ENCODE measurements at places on chromosomes 2 and 18.

GRCh38 chr2:145741636-145742035, 1221.7 kb upstream of the ZEB2 start:
- no peak for DNase-seq

DNA sequence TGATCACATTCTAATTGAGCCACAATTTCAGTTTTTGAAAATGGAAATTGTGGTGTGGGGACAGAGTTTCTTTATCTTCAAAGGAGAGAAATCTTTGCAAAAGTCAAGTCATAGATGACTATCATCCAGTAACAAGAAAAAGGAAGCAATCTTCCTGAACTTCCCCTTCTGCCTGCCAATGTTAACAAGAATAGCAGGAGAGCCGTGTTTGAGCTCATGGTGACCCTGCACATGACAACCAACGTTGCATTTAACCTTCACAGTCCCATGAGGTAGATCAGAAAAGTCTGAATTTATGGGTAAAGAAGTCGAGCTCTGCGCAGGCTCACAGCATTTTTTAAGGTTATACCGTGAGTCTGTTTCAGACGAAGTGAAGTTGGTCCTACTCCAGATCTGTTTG, 454.9 kb downstream of the LPIN1 start:
- no peak for DNase-seq

DNA sequence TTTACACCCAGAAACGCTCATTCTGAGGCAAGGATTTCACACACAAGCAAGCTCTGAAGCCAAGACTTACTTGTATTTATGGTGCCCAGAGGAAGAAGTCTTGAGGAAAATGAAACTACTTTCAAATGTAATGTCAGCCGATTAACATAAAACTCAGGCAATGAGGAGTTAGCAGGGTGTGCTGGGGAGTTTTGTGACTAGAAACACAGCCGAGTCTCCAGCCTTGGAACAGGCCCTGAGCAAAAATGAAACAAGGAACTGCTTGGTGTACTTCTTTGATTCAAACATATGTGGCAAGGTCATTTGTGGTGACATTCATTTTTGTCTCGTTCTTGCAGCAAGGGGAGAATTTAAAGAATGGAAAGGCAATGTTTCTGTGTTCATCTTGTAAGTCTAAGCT, 4.5 kb downstream of the DYTN start:
- DNase-seq = no peak

DNA sequence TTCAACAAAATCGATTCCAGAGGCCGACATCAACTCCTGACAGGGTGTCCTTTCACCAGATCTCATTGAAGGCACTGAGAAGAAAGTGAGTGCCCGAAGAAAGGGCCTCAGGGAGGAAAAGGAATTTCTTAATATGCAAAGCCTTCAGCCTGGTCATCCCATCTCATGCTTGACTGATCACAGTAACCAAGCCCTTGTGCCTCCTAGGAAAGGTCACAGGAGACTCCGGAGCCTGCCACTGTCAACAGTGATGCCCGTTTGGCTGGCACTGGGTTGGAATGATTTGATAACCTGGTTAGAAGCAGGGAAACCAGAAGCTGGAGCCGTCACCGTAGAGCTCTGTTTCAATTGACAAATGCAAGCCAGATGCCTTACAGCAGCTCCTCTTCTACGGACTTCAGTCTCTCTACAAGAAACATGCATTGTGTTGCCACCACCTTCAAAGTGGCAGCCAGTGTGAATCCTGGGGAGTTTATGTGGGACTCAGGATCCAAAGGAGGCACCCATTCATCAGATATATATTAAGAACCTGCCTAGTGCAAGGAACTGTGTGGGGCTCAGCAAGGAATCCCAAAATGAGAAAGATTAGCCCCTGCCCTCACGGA, 24.6 kb downstream of the COX7A2L start:
- no peak for DNase-seq

GRCh38 chr2:136206613-136207012, 88.7 kb upstream of the CXCR4 start:
- peak; percentile 60 for DNase-seq

DNA sequence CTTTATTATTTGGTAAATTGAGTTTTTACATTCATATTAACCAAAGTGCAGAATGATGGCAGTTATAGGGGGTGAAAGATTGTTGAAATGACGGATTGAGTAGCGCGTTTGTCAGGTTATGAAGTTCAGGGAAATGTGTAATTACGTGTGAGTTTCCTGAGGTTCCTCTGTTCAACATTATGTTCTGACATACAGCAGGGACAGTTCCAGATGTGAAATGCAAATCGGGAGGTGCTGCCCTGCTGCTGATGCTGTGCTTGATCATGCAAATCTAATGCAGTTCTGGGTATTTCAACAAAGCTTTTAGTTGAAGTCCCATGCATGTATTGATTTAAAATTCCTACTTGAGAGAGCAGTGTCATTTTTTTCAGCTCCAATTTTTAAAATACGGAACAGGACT, 57.9 kb downstream of the CDH7 start:
- DNase-seq = no peak

DNA sequence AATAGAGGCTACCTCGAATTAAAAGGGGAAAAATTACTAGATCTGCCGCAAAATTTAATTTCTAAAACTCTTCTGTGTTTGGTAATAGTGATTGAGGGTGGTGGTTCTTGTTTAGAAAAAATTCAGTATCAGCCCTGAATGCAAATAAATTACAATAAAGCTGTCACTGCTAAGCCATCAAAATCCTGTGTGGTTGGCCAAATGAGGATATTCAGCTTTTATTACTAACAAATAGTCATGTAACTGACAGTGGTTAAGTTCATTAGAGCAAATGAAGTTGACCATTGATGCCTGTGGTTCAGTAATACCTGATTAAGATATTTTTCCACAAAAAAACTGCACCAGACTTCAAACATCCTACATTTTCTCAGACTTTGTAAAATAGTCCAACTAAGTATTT, 14.4 kb downstream of the PPP1CB start:
- DNase-seq = no peak

- peak; percentile 19 for DNase-seq
Observed at GRCh38 chr18:55405893-55406406, 182.0 kb downstream of the TCF4 start.

DNA sequence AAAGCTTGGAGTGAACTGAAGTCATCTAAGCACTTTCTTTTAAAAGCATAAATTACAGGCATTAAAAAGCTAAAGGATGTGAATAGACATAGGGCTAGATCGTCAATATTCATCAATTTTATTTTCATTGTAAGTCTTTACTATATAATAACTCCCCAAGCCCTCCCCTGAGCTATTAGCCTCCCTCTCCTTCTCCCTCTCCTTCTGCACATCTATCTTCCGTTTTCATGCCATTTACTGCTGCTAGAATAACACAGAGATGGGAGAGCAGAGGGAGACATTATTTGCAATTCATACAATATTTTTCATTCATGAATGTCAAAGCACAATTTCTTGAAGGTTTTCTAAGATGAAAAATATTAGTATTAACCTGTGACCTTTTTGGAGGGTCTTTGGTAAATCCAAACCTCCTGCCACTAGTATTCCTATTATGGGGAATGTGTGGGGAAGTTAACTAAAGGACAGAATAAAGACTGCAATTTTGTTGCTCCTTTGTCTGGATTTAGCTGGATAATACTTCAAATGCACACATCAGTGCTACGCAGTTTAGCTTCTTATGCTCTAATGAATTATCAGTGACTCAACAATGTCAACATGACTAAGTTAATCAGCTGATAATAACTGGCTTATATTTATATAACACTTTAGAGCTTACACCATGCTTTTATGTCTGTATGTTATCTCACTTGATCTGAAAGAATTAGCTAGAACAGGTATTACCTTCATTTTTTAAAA, 28.2 kb upstream of the MFF start:
- DNase-seq = no peak

DNA sequence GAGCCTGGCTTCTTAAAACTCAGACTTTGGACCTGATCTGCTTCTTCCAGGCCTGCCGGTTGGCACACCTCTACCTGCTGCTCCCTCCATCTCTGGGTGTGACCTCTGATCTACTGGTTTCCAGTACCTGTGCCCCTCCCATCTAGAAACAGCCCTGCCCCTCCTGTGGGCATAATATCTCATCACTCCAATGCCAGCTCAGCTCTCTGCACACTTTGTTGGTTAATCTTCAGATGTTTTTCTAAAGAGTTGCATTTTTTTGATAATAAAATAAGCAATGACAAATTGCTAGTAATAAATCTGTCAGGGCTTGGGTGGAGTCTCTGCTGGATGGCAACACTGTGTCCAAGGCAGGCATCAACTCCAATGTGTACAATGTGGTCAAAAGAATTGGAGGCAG, 89.6 kb upstream of the PPP1CB start:
- no peak for DNase-seq

GRCh38 chr2:238786792-238787490, 60.9 kb upstream of the TWIST2 start:
- no peak for DNase-seq

DNA sequence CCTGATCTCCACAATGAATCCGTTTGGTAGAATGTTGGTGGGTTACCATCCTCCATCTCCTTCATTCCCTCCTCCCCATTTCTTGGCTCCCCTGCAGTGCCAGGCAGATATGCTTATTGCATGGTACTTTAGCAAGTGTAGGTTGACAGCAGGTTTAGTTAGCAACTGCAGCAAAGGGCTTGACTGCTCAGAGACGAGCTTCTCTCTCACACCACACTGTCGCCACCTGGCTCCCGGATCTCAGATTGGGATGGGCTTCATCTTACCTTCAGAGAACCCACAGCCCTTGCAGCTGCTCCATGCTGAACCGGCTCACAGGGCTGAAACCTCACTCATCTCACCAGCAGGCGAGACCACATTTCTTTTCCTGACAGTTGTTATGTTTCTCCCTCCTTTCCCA, 88.8 kb downstream of the VWA3B start:
- no peak for DNase-seq

- DNase-seq = no peak
Observed at GRCh38 chr18:49613641-49614151, 51.8 kb downstream of the LIPG start.

DNA sequence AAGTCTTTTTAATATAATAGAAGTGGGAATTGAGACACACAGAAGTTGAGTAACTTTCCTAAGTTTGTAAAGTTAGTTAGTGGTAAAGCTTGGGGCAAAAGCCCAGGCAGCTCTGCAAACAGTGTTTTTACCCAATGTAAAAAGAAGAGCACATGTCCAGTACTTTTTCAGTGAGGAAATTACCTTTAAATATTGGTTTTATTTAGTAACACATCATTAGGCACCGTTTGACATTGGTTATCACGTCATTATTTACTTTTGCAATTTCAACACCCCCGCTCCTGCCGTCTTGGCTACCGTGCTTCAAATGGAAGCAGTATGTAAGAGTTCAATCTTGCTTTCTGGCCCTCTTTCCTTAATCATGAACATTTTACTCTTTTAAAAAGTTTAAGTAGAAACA, 807.9 kb downstream of the EPHA4 start:
- DNase-seq = no peak

DNA sequence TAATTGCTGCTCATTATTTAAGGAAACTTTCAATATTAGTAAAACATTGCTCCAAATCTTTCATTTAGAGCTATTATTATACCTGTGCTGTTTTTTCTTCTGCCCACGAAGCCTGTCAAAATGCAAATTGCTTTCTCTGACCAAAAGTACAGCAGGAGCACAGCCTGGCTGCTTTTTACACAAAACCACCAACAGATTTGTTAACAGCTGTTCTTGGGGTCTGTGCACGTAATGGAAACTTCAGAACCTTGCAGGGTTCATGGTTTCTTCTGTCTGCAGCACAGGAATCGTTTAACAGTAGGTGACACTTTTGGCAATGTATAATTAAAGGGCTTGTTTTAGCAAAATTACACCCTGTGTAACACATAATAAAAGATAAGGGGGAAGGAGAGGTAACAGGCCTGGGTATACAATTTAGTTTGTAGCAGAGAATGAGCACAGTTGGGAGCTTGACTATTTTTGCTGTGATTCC, 447.3 kb downstream of the KCNJ3 start:
- DNase-seq = no peak
